Cortex of kidney (tissue), 1 donor: ENCODE measurements at places on chromosomes 7 and 10.

DNA sequence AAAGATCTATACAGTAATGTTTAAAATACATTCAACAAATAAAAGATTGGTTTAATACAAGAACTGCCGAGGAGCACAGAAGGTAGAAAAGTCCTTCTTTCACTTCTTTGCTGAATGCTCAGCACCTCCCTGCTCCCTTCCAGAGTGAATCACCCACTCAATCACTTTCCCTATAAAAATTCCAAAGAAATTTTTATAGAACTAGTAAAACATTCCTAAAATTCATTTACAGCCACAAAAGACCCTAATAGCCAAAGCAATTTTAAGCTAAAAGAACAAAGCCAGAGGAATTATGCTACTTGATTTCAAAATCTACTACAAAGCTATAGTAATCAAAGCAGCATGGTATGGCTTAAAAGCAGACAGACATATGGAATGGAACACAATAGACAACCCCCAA is 320.9 kb downstream of the PCLO start:
- no peak for DNase-seq

DNA sequence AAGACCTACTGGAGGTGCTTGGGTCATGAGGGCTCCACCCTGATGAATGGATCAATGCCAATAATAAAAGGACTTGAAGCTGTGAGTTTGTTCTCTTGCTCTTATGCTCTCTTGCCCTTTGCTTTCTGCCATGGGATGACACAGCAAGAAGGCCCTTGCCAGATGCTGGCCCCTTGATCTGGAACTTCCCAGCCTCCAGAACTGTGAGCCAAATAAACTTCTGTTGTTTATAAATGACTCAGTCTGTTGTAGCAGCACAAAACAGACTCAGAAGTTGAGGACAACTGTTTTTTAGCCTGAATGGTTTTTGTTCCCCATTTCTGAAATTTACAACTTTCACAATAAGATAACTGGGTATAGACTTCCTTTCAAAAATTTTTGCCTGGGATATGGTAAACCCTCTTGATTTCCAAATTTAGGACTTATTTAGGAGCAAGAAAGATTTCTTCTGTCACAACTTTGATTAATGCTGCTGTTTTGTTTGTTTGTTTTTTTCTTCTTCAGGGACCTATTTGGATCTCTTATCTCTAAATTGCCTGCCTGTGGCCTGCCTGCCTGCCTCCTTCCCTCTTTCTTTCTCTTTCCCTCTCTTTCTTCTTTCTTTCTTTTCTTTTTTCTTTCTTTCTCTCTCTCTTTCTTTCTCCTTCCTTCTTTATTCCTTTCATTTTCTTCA is 12.1 kb downstream of the ENTPD1 start:
- no peak for DNase-seq

DNA sequence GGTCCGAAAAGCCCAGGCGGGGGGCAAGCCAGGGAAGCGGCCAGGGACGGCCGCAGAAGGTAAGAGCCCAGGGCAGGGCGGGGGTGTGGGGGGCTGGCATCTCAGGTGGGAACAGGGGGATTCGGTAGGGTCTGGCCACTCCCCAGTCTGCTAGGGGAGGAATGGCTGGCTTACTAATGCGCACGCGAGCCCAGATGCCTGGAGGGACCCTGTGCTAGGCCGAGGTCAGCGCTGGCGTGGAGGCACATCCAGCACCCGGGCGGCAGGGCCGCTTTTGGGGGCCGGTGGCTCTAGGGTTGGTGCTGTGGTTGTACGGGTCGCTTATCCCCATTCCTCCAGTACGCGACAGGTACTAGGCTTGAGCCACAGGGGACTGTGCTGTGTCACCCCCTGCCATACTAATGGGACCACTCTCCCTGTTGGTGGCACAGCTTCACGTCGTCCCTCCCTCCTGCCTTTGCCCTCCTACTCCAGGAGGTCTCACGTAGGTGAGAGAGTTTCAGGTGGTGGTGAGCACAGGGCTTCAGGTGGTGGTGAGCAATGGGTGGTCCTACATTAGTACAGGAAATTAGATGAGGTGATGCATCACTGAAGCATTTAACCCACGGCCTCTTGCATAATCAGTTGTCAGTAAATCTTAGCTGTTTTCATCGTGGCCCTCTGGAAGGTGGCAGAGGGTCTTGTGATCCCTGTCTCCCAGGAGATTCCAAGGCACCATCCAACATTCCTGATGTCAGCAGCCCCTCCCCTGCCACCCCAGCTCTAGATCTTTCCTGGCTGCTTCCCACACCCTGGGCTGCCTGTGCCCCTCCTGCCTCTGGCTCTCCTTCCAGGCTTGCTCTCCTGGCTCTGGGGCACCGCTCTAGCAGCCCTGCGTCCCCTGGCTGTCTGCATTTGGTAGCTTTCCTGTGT is 971 bp downstream of the AEBP1 start:
- DNase-seq = no peak

DNA sequence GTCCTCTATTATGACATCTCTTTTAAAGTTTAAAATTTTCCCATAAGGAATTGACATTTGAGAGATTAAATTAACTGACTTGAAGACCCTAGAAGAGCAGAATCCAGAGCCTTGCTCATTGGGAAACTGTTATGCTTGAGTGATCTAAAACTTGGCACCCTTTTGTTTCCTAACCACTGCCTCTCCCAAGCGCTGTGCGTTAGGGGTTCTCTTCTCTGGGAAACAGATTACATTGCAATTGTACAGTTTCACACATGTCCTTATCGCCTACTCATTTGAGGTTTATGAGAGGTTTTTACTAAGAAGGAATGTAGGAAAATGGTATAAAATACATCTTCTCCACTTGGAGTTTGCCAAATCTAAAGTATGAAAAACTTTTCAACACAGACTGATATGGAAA is 126.8 kb upstream of the AMPH start:
- DNase-seq = no peak

DNA sequence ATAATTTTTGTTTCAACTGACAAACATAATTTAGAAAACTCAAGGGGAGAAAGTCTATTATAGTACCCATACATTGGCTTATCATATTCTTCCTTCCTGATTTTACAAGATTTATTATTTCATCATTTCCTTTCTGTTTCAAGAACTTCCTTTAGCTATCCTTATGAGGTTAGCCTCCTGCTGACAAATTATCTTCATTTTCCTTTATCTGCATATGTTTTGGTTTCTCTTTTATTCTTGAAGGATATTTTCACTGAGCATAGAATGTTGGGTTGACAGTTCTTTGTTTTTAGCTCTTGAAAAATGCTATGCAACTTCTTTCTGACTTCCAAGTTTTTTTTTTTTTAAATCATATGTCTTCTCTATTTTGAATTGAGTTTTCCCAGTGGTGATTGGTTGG is 21.3 kb upstream of the TCERG1L start:
- no peak for DNase-seq

DNA sequence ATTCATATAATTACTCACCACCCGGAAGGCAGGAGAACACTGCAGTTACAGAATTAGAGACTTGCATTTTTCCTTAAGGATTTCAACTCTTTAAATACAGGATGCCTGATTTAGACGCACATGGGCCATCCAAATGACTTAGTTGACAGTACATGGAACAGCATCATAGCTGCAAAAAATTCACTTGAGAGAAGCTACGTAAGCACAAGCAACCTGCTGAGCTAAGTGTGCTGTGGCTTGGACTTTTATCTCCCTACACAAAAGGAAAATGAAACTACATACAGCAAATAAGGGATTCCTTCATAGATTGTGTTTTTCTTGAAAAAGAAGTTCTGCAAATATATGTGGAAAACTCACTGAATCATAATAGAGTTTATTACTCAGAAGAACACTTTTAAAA is 152.6 kb downstream of the POU6F2 start:
- DNase-seq = no peak

GRCh38 chr10:44390585-44391072 is 5.7 kb upstream of the CXCL12 start:
- DNase-seq = no peak

GRCh38 chr10:44801383-44802327 is 109.5 kb upstream of the TMEM72 start:
- DNase-seq = no peak

GRCh38 chr10:68139448-68140272 is 30.4 kb downstream of the MYPN start:
- DNase-seq = no peak

GRCh38 chr7:104803931-104804330 is 210.1 kb upstream of the KMT2E start:
- DNase-seq = no peak

DNA sequence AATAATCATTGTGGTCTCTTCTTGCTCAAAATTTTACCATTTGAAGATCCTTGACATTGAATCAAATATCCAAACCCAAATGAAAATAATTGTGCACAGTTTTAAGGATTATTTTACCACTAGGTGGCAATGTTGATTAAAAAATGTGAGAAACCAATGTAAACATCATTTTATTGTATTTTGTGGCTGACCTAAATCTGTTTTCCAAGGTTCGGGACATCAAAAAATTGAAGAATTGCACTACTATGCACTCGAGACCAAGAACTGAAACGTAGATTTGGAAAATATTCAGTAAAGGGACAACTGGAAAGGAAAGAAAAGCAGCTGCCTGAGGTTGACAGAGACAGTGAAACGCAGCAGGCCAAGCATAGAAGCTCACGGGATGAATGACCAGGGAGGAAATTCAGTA is 259.3 kb downstream of the SNX13 start:
- no peak for DNase-seq

DNA sequence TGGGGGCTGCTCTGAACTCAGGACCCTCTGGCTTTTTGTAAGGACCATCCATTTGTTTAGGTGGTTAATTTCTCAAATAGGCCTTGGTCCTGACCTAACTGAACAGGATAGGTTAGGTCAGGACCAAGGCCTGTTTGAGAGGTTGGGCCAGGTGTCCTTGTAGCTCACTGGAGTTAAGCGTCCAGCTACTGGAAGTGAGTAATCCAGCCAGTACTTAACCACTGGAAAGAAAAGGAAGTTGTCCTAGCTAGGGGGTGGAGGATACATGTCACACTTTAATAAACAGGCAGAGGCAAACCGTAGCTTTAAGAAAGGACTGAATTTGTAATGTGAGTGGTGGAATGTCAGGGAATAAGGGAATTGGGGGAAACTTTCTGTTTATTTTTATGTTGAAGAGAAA is 96.0 kb downstream of the GPR85 start:
- DNase-seq = no peak

GRCh38 chr10:26336979-26337378 is 101.2 kb upstream of the APBB1IP start:
- DNase-seq = no peak

GRCh38 chr7:99594948-99595745 is 2.9 kb upstream of the TMEM225B start:
- DNase-seq = no peak

DNA sequence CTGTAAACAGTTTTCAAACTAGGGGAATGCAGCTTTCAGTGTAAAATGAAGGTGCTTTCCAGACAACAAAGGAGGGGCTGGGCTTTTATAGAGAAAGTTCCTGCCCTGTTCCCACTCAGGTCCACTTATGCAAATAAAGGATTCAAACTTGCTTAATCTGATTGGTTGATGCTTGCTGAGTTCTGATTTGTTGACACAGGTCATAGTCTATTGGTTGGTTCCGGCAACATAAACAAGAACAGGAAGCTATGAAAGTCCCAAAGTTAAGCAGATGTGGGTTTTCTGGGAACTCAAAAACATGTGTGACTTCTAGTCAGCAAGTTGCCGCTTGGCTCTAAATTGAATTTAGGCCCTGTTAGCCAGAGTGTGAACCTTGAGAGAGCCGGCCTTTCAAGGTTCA is 194.2 kb upstream of the SVIL start:
- no peak for DNase-seq

- DNase-seq = no peak
These were observed 102.8 kb downstream of the KAT6B start for GRCh38 chr10:74929197-74929596.

GRCh38 chr10:132248455-132249225 is 59.1 kb downstream of the STK32C start:
- DNase-seq = no peak

- no peak for DNase-seq
These were observed 59.6 kb upstream of the ZNF33B start for GRCh38 chr10:42697926-42698325.

GRCh38 chr10:122207596-122207995 is 63.5 kb upstream of the BTBD16 start:
- no peak for DNase-seq

- no peak for DNase-seq
These were observed 94.9 kb downstream of the GAD2 start for GRCh38 chr10:26311383-26311940.

DNA sequence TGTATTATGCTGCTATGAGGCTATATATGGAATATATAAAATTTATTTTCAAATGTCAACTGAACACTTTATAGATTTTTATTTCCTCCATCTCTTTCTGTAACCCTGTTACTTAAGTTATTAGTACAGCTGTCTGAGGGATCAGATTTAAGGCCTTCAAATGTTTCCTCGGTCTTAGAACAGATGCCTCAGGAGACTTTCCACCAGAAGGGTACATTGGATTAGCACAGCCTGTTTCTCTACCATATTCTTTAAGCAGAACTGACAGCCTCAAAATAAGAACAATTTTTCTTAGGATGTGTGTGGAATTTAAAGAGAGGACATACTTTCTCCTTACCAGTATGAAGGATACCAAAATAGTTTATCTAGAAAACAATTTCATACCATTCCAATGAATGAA is 53.0 kb upstream of the HGF start:
- no peak for DNase-seq

GRCh38 chr7:43954524-43955228 is 28.4 kb downstream of the UBE2D4 start:
- DNase-seq = no peak

- DNase-seq = no peak
These were observed 182 bp downstream of the CCDC136 start for GRCh38 chr7:128791972-128792327.

DNA sequence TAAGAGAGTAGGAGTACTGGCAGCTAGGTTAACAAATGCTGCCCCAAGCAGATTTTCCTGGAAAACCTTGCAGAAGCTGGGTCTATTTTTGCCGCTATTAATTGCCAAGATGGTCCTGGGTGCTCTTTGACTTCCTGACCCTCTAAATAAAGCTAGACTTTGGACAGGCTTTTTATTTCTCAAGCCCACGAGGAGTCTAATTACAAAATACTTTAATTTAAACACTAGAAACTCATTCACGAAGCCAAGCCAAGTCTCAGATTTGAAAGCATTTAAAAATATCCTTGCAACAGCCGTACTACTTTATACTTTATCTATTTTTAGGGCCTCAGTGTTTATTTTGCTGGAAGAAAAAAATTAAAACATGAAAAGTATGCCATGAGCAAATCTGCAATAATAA is 45.1 kb downstream of the TMEM26 start:
- DNase-seq = no peak
